ENCODE measurements at places on chromosomes 5 and 9.

DNA sequence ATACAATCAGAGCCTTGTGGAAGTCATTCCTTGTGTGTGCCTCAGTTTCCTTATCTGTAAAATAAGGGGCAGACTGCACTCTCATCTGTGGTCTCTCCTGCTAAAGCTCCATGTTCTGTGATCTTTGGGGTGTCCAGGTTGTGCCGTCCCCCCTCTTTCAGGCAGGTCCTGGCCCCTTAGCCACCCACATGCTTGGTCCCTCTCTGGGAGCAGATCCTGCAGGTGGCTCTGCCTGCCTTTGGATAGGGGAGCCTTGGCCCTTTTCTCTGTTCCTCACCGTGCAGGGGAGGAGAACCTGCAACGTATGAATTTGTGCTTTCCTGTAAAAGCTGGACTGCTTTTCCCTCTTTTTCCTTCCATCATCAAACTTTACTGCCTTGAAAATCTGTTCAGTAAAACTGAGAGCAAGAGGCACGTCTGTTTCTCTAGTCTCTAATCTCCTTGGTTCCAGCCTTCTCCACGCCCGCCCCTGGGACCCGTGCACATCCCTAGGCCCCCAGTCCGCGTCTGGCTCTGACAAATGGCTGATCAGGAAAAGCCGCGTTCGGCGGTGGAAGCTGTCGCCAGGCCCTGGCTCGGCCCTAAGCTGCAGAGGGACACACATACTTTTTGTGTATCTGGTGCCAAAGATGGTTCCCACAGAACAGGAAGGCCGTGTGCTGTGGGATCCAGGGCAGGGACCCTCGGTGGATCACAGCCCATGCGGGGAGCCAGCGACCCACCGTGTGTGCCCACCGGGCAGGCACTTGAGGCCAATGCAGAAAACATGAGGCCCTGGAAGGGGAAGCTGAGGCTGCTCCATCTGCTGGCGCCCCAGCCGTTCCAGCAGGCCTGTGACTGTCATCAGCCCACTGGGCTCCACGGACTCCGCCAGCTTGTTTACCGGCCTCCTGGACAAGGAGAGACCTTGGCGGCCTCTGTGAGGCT lies 43.4 kb upstream of the COL5A1 start:
- no peak for DNase-seq

DNA sequence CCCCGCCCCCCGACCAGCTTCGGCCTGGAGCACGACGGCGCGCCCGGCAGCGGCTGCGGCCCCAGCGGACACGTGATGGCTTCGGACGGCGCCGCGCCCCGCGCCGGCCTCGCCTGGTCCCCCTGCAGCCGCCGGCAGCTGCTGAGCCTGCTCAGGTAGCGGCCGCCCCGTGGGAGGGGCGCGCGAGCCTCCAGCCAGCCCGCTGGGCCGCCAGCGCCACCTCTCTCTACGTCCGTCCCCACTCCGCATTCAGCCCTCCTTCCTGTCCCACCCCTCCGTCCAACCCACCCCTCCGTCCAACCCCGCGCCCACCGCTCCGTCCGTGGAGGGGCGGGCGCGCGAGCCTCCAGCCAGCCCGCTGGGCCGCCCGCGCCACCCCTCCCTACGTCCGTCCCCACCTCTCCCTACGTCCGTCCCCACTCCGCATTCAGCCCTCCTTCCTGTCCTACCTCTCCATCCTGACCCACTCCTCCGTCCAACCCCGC lies 6.5 kb downstream of the ADAMTS13 start:
- no peak for DNase-seq

- DNase-seq: no peak
Measured at GRCh38 chr5:87156631-87157030, 111.1 kb upstream of the RASA1 start.

DNA sequence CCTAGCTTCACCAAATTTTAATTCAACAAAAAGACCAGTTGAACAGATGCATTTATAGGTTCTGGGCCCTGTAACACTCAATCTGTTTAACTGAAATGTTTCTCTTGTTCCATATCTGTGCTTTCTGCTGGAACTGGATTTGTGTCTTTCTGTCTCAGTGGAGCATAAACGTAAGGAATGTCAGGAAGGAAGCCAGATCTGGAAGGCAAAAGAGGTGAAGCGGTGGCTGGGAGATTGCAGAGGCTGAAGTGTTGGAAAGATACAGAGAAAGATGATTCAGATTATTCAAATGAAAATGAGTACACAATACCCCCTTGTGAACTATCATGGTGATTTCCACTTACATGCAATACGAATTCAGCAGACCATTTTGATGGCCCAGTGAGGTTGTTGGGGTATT lies 406.8 kb downstream of the BRINP1 start:
- no peak for DNase-seq

GRCh38 chr5:132258102-132259068 lies 889 bp downstream of the PDLIM4 start:
- no peak for DNase-seq

GRCh38 chr9:110329639-110330230 lies 7.9 kb downstream of the TXNDC8 start:
- DNase-seq: no peak

- no peak for DNase-seq
Measured at GRCh38 chr9:16551692-16552091, 318.8 kb downstream of the BNC2 start.

DNA sequence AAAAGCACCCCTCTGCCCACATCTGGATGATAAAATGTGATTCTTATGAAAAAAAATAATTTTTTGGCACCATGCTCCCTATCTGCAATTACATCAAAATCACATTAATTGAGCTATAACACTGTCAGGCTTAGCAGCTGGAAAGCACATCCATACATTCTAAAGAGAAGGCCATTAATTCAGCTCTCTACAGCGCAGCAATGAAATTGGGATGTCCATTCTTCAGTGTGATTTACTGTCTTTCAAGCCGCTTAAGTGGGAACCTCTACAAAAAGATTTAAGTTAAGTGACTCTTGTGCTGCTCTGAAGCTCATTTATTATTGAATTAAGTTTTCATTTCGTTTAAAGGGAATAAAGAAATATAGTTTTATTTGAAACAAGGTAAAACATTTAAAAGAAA lies 171.3 kb downstream of the EBF1 start:
- DNase-seq: no peak

- DNase-seq: no peak
Measured at GRCh38 chr9:68998812-68999211, 15.1 kb downstream of the PRKACG start.

GRCh38 chr9:105006514-105006913 lies 78.6 kb upstream of the ABCA1 start:
- DNase-seq: no peak

DNA sequence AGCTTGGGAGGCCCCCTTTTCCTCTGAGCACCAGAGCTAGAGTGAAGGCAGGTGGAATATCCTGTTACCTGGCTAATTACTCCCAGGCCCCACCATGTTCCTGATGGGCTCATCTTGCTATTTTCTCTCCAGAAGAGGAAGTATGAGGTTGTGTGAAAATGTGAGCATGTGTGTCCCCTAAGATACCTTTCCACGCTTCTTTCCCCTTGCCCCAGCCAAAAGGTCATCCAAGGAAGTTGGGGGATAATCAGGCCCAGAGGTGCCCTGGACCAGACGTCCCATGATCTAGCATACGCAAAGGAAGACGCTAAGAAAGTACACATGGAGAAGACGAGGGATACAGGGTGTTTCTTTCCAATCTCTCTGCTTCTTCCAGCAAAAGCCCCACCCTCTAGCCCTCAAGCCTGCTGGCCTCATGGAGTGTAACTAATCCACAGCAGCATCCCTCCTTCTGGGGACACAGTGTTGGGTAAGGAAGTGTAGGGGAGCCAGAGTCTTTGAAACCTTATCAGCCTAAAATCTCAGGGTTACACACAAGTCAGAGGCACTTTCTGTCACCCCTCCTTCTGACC lies 115.3 kb downstream of the SLC1A3 start:
- no peak for DNase-seq

DNA sequence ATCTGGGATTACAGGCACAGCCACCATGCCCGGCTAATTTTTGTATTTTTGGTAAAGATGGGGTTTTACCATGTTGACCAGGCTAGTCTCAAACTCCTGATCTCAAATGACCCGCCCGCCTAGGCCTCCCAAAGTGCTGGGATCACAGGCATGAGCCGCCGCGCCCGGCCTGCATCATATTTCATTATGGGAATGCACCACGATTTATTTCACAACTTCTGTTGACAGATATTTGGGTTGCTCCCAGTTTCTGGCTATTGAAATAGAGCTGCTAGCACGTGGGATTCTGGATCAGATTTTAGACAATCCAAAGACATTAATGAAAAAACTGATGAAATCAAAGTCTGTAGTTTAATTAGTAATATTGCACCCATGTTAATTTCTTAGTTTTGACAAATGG lies 48.4 kb upstream of the FUBP3 start:
- DNase-seq: no peak

- DNase-seq: no peak
Measured at GRCh38 chr9:137294091-137294680, 7.9 kb downstream of the NRARP start.

GRCh38 chr9:15618540-15619331 lies 65.9 kb downstream of the CCDC171 start:
- DNase-seq: no peak

GRCh38 chr9:20135119-20135697 lies 346.4 kb upstream of the SLC24A2 start:
- no peak for DNase-seq

GRCh38 chr9:116336133-116336862 lies 182.7 kb downstream of the PAPPA start:
- DNase-seq: no peak

GRCh38 chr5:155278532-155278931 lies 265.0 kb downstream of the KIF4B start:
- no peak for DNase-seq

DNA sequence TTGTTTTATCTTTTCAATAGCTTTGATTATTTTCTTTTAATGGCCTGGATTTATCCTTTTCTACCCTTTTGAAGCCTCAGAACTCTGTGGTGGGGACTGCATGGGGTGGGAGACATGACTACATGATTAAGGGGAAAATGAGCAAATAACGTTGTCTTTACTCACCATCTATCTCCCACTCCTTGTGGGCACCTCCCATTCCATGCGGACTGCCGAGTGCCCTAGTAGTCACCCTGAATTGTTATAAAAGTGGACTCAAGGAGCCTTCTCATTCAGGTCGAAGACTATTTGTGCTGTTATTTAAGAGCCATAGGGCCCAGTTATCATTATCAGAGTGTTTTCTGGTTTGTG lies 281.8 kb downstream of the MLLT3 start:
- DNase-seq: no peak

DNA sequence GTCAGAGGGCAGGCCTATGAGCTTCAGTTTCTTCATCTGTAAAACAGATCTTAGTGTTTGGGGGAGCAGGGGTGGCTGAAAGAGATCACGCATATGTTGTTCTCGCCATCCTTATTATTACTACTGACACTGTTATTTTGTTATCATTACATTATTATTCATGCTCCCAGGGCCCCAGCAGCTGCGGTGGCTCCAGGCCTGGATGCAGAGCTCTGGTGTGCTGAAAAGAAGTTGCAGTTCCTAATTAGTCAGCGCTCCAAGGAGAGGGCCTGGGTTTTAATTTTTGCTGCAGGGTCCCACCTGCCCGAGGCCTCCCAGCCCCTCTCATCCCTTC lies 19.5 kb downstream of the CXXC5 start:
- no peak for DNase-seq

GRCh38 chr5:179974946-179975712 lies 67.4 kb upstream of the TBC1D9B start:
- DNase-seq: no peak

- DNase-seq: no peak
Measured at GRCh38 chr5:59575648-59576445, 317.7 kb downstream of the PDE4D start.

DNA sequence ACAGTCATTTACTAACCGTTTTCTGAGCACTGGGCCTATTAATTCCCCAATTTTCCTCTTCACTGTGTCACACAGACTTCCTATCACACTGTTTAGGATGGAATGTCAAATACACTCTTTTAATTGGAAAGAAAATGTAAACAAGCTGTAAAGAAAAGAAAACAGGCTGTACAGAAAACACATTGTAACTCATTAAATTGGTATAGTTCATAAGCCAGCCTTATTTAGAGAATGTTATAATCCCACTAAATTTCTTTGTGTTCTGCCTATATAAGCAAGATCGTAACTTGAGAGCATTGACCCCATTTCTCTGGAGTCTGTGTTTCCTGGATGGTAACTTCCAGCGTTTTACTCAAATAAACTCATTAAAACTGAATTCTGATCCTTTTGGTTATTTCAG lies 46.5 kb downstream of the TARS1 start:
- DNase-seq: no peak

- DNase-seq: no peak
Measured at GRCh38 chr5:121974261-121974660, 12.5 kb downstream of the SRFBP1 start.

DNA sequence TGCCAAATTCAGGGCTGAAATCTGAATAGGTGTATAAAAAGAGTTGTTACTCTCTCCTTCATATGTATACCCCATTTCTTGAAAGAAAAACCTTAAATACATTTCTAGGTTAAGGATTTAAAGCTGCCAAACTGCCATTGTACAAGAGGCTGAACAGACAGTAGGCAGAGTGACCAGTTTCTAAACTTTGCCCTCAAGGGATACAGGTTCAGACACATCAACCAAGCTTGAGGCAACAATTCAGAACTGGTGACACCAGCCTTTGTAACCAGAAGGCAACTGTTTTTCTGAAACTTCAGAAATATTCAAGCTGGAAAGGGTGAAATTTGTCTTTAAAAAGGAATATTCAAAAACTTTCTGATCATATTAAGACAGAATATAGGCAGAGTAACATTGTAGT lies 47.5 kb downstream of the FAM114A2 start:
- no peak for DNase-seq

DNA sequence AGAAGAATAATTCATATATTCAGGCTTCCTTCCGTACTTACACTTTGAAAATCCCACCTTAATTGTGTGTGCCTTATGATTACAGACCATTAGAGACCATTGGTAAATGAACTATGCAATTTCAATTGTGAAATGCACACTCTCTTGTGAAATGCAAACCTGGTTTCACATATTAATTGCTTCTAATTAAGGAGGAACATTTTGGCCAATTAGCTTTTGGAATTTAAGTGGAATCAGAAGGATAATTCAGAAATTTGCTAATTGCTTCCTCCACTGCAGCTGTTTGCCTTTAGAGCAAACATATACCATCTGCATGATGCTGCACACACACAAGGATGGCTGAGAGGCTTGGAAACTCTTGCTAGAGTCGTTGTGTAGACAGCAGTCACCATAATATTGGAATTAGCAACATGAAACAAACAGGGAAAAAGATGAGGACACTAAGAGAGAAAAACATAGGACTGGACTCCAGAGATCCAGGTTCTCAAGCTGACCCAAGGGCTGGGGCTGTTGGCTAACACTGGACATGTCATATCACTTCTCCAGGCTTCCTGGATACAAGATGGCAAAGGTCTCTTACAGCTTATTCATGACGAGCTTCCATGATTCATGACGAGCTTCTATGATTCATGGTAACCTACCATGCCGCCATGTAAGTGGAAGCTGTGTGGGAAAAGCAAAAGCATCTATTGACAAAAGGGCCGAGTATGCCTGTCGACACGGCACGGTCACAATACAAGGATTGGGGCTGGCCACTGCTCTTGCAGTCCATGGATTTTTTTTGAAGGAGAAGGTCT lies 78.0 kb downstream of the PTCH1 start:
- DNase-seq: no peak

- DNase-seq: no peak
Measured at GRCh38 chr5:20215257-20215656, 227.3 kb upstream of the CDH18 start.

Data from BJ (cell line).